Head of caudate nucleus (tissue), 42 donors: ENCODE measurements at places on chromosomes 4 and X.

DNA sequence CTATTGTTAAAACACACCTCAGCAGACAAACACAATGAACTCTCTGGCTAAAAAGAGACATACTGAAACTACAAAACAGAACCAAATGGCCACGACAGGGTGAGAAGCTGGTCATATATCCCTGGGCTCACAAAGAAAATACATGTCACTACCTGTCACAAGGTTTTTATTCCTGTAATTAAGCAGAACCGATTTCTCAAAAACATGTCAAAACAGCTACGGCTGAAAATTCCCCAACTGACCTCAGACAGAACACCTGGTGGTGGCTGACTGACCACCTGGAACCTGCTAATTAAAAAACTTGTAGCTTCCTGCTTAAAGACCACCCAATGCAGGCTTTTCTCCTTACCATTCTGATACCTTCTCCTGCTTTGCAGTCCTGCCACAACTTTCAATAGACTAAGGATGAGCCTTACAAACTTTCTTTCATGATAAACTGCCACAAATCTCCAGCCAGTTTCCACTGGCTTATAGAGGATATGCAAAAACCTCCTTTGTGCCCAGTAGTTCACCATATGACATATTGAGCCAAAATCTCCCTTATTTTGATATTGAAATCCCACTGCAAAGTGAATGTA lies 571.9 kb downstream of the SPOCK3 start:
- no peak for DNase-seq

DNA sequence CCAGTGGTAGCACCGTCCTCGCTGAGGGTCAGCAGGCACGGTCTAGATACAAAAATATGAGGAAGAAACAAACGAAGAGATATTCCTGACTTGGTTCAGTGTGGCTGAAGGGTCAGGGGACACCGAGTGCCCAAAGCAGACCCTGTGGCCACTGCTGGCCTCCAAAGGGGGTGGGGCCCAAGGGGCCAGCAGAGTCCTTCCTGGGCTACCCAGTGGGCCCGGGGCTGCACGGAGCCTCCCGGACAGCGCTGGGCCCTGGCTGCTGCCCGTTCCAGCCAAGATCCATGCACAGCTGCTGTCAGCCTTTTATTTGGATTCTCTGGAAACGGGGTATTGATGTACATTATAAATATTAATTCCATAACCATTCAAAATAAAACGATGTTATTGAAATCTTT lies 20.4 kb downstream of the NELFA start:
- DNase-seq: no peak

DNA sequence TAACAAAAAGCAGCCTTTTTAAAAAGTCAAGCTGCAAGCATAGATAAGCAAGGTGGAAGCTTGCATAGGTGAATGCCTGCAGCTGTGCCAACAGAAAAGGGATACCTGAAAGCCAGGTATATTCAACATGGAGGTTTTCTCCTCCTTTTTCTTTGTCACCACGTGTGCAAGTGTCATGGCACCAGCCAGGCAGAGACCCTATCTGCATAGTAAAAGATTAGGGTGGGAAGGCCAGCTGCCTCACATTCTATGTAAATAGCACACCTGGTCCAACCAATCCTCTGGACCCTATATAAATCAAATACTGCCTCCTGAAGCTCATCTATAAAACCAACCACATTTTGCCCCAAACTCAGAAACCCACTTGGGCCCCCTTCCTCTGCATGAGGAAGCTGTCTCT lies 28.0 kb upstream of the PLK4 start:
- no peak for DNase-seq

DNA sequence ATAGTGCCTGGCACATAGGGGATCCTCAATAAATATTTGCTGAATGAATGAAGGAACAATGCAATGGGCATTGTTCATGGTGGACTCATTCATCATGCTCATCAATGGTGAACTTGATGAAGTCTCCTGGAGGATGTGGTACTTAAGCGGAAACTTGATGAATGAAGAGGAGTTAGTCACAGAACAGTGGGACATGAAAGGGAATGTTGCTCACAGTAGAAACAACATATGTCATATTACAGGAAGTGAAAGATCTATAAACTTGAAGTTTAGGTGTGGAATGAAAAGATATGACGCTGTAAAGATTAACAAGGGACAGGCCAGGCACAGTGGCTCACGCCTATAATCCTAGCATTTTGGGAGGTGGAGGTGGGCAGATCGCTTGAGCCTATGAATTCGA lies 224.1 kb downstream of the PPP3CA start:
- DNase-seq: no peak

GRCh38 chr4:150973626-150974251 lies 41.3 kb downstream of the LRBA start:
- no peak for DNase-seq

GRCh38 chr4:121376556-121376955 lies 4.3 kb downstream of the QRFPR start:
- DNase-seq: no peak

DNA sequence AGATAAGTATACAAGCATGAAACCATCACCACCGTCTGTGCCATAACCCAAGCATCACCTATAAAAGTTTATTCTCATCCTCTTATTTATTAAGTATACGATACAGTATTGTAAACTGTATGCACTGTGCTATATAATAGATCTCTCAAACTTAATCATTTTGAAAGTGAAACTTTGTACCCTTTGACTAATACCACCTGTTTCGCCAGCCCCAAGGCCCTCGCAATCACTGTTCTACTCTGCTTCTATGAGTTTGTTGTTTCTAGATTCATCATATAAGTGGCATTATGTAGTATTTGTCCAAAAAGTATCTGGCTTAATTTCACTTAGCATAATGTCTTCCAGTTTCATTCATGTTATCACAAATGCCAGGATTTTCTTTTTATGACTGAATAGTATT lies 72.1 kb upstream of the DOCK11 start:
- DNase-seq: no peak

- no peak for DNase-seq
Measured at GRCh38 chrX:109264878-109265277, 217.0 kb downstream of the GUCY2F start.

- no peak for DNase-seq
Measured at GRCh38 chr4:53902786-53903185, 161.6 kb downstream of the CHIC2 start.

DNA sequence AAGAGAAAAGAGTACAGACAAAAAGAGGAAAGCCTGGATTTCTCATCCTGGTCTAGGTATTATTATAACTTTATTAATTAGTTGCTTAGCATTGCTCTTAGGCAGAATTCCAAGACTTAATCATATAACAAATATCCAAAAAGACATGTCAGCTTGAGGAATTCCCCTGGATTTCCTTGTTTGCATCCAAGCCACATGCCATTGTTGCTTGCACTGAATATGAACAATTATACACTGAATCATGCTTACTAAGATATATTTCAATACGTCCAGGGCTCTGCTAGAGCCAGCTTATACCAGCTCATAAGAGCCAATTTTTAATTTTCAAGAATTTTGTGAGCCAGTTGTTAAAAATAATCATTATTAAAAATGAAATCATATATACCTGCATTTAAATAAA lies 5.5 kb upstream of the TLR10 start:
- no peak for DNase-seq

DNA sequence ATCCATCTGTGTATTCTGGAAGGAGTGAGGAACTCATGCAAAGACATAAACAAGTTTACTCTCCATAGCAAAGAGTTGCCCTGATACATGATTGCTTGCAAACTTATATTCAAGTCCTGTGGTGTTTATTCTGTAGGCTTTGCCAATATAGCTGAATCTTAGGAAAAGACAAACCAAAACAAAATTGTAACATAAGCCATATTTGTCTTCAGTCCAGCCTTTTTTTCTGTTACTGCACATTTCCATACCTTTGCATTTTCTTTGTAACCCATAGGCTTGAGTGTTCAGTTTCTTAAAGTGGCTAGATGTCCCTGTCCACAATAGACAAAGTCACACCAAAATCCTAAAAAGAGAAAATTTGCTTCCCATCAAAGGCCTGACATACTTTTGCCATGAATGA lies 120.4 kb downstream of the PPARGC1A start:
- no peak for DNase-seq

- no peak for DNase-seq
Measured at GRCh38 chr4:107333518-107333917, 297.4 kb upstream of the DKK2 start.

DNA sequence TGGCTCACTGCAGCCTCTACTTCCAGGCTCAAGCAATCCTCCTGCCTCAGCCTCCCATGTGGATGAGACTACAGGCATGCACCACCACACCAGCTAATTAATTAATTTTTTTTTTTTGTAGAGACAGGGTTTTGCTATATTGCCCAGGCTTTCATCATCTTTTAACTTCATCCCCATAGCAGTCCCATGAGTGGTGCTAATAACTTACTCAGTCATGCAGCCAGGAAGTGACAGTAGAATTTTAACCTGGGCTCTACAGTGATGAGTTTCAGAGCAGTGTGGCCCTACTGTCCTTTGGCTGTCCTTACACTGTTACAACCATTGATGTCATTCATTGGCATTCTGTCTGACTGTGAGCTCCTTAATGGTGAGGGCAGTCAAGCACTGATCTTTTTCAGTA lies 3.9 kb upstream of the OCIAD2 start:
- no peak for DNase-seq

GRCh38 chrX:3788494-3789233 lies 75.2 kb upstream of the PRKX start:
- no peak for DNase-seq

DNA sequence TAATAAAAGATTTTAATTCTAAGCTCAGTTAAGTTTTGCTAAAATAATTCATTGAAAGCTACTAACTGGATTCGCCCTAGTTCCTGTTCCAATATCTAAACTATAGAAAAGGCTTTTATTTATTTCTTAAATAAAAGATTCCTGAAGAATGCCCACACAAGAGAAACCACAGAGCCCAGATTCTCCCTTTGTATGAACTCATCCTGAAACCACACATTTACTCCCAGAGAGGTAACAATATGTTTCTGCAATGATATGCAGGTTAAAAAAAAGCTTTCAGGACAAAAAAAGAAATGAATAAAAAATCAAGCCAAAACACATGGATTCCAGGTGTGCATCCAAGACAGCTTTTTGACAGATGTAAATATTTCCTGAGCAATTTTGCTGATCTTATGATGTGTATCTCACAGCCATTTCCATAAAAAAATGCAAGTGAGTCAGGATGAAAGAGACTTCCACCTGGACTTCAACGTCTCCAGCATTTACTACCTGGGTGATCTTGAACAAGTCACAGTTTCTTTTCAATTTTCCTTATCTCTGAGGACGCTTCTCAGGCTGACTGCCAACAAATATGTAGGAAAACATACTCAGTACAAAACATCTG lies 234.4 kb upstream of the FAT1 start:
- DNase-seq: no peak

DNA sequence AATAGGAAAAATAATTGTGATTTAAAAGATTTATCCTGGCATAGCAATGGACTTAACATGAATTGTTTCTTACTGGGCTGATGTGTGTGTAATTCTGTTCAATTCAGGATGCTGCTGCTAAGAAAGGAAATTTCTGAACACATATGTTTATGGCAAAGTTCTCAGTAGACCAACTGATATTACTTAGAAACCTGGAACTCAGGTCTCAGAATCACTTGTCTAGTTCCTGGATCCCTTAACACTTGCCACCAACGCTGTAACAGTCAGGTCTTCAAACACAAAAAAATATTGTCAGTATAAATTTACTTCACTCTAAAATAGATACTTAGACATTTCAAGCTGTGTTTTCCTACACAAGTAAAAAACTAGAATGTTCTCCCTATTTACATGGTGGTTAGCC lies 5.5 kb downstream of the CASP3 start:
- no peak for DNase-seq

GRCh38 chr4:94076498-94076897 lies 131.2 kb upstream of the SMARCAD1 start:
- DNase-seq: no peak

DNA sequence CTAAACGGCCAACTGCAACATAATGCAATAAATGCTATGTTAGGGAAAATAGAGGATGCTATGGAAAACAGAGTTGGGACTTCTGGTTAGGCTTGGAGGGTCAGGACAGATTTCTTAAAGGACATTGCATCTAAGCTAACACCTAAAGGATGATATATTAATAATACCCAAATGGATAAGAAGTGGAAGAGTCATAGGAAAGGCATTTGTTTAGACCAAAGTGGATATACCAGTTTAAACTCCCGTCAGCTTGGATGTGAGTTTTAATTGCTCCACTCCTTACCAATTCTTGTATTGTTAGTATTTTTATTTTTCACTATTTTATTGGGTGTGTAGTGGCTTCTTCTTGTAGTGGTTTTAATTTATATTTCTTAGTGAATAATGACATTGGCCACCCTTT lies 93.9 kb downstream of the PTPN13 start:
- no peak for DNase-seq

- no peak for DNase-seq
Measured at GRCh38 chr4:132593717-132594400, 555.2 kb upstream of the PCDH10 start.

GRCh38 chrX:38859602-38860001 lies 58.3 kb downstream of the MID1IP1 start:
- no peak for DNase-seq

DNA sequence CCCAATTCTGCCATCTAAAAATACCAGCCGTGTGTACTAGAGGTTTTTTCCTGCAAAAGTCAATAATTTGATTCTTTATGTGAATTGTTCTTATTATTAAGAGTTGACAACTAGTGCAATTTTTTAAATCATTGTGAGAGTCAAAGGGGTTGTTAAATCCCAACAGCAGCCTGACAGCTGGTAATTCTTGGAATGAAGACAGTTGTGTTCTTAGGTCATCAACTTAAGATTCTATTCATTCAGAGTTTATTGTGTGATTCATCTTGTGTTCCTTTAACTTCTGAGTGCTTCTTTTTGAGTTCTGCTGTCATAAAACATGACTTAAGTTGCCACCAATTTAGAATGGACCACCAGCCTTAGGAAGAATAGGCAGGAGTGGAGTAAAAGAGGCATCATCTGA lies 329.0 kb downstream of the NAF1 start:
- DNase-seq: no peak
